ENCODE measurements at places on chromosomes 2 and 18.
A peak's percentile ranks its signal among the peaks of the same experiment; 100 is the strongest.

- no peak for DNase-seq
These were observed 35.9 kb upstream of the CCDC93 start for GRCh38 chr2:118049816-118050140.

GRCh38 chr2:73970141-73970803 is 14.4 kb upstream of the TET3 start:
- DNase-seq = no peak

DNA sequence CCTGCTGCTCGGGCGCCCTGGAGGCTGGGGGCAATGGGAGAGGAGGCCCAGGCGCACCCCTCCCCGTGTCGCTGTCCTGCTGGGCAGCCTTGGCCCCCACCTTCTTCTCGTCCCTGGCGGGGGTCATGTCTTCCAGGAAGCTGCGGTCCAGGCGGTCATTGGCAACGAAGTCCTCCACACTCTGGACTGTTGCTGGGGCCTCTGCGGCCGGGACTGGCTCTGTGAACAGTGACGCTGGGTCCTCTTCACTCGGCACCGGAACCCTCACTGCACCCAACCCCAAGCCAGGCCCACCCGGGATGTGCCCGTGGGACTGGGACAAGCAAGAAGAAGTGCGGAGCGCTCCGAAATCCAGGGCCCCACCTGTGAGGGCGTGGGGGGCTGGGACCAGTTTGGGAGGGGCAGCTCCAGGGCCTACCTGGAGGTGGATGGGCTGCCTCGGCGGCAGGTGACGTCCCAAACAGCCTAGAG is 308.0 kb downstream of the CCDC74A start:
- no peak for DNase-seq

DNA sequence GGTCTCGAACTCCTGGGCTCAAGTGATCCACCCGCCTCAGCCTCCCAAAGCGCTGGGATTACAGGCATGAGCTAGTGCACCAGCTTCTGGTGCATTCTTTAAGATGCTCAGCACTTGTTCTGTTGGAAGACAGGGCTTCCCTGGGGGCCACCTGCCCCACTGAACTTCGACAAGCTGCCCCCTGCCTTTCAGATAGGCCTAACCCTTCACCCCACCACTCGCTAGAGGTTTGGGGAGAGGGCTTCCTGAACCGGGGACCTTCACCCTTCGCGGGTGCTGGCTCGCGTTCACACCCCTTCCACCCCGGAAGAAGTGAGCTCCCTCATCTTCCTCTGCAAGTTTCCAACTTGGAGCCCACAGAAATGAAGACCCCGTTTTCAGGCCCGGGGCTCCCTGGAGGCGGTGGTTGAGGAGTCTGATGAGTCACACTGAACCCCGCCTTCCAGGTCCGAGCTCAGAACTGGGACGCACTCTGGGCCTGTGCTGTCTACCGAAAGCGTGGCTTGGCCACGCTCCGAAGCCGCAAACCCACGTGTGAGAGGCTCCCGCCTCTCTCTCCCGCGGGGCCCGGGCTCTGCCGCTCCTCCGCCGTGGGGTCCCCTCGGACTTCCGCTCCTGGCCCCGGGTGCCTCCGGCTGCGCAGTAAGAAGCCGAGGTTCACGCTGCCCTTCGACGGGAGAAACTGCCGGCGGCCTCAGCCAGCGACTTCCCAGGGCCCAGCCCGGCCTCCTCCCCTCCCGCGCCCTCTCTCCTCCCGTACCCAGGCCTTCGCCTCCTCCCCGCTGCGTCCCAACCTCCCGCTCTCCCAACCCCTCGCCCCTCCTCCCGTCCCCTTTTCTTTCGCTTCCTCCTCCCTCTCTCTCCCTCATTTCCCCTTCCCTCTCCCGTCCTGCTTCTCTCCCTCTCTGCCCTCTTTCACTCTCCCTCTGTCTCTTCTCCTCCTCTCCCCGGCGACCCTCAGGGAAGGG is 47.5 kb upstream of the SP3 start:
- peak; percentile 46 for DNase-seq

- DNase-seq = peak; percentile 43
These were observed 40.7 kb upstream of the C2orf66 start for GRCh38 chr2:196849895-196850294.

- peak; percentile 80 for DNase-seq
These were observed 2.4 kb downstream of the CTIF start for GRCh38 chr18:48541026-48541746.

DNA sequence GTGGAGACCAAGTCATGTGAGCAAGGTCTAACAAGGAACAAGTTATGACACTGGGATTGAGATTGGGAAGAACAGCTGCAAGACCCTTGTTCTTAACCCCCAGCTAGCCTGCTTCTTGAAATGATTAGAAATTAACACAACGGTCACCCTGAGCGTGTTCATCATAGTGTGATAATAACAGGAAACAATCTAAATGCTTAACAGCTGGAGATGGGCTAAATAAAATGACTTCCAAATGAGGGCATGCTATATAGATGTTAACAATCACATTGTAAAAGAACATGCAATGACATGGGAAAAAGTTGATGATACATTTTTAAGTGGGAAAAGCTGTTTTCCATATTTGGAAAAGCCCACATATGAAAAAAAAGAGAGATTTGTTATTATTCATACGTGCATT is 47.6 kb downstream of the RPL37A start:
- no peak for DNase-seq

GRCh38 chr2:147033044-147033443 is 811.8 kb upstream of the ACVR2A start:
- peak; percentile 40 for DNase-seq

GRCh38 chr2:74321737-74322136 is 21.5 kb downstream of the SLC4A5 start:
- no peak for DNase-seq

DNA sequence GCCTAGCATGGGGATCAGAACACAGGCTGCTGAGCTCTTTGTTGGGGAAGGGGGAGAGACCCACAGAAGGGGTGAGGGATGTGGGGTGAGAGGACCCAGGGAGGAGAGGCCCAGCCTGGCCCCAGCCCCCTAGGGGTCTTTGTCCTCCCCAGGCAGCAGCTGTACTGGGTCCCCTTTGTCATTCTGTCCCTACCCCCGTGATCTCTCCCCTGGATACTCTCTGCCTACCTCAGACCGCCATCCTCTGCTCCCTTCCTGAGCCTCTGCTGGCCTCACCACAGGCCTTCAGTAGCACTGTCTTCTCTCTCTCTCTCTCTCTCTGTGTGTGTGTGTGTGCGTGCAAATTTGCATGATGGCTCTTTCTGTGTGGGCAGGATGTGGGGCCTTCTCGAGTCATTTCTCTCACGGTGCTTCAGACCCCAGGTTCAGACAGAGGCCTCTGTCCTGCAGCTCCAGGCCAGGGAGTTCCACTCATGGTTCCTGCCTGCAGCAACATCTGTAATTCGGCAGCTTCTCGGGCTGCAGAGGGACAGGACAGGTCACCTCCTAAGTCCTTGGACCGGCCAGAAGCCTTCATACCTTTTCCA is 1.4 kb downstream of the PSD4 start:
- no peak for DNase-seq

- peak; percentile 9 for DNase-seq
These were observed 45.9 kb upstream of the REG3G start for GRCh38 chr2:78979380-78980151.

DNA sequence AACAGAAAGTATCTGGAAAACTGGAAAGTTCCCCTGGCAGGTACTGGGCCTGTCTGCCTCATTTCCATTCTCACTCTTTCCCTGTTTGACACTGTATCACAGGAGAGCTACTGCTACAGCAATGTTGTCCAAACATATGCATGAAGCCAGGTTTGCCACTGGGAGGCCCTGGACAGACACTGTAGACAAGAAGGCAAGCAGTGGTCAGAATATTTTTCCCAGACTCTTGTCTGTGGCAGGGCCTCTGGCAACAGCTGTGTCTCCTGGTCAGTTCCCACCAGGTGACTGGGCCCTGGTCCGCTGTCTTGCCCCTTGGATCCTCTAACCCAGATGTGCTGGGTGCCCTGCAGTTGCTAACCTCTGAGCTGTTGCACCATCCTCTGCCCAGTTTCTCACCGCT is 178.9 kb upstream of the FANCL start:
- no peak for DNase-seq

GRCh38 chr2:239208465-239209180 is 192.2 kb downstream of the HDAC4 start:
- no peak for DNase-seq

- DNase-seq = no peak
These were observed 11.0 kb upstream of the HK2 start for GRCh38 chr2:74822771-74823566.

Data from astrocyte of the spinal cord (primary cell).